ENCODE measurements at places on chromosomes 5 and 9. TPM values are rescaled to one million over a fixed set of nuclear protein-coding genes. Genes with fewer than 3 reads are reported as not detected.

DNA sequence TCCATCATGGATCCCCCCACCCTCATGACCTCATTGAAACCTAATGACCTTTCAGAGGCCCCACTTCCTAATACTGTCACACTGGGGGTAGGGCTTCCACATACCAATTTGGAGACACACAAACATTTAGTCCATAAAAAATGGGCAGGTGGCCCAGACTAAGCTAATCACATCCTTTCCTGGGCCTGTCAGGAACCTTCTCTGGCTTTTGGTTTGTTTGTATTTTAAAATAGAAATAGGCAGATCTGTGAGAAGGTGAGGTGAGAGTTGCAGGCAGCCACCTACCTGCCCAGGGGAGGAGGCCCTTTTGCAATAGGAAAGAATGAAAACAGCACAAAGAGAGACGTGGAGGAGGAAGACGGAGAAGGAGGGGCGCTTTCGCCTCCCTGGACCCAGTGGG, 90.2 kb upstream of the BOD1 start:
- DNase-seq, result peak; percentile 54
- peak overlapping the region; percentile 24 for H3K27ac ChIP-seq
- H3K27me3 ChIP-seq, result no peaks in the 10 kb centered on the region

DNA sequence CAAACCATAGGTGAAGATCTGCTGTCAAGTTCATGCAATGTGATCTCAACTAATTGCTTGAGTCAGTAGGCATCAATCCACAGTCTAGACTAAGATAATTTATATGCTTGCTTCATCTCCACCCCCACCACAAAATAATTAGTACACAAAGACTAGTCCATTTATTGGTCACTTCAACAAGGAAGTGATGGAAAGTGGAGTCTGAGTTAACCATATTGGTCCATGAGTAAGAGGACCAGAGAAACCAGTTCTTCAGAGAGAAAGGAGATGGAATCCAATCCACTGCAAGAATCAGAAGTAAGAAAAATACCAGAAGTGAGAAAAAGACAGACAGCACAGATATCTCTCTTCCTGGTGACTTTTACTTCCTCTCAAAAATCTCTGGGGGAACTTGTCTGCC, 366.5 kb downstream of the CHSY3 start:
- no peak overlapping the region for H3K4me3 ChIP-seq
- no peak for DNase-seq
- no peaks in the 10 kb centered on the region for H3K4me1 ChIP-seq
- H3K27ac ChIP-seq, result no peak overlapping the region
- H3K27me3 ChIP-seq, result no peaks in the 10 kb centered on the region
- no peaks in the 10 kb centered on the region for H3K36me3 ChIP-seq

GRCh38 chr5:28012538-28012937, 974.2 kb upstream of the CDH9 start:
- no peak overlapping the region for H3K27ac ChIP-seq
- no peaks in the 10 kb centered on the region for H3K36me3 ChIP-seq
- no peak for DNase-seq
- H3K4me3 ChIP-seq, result no peak overlapping the region
- no peaks in the 10 kb centered on the region for H3K4me1 ChIP-seq
- no peaks in the 10 kb centered on the region for H3K27me3 ChIP-seq

Gene MLLT3
- 0.66 TPM for total RNA-seq

Gene CXCL14
- not detected for total RNA-seq
